ENCODE measurements at places on chromosomes 6 and 20.

GRCh38 chr6:15623276-15624116 lies 39.3 kb downstream of the DTNBP1 start:
- peak; percentile 61 for DNase-seq

- DNase-seq: no peak
Observed at GRCh38 chr20:24868396-24868927, 80.6 kb upstream of the CST7 start.

- no peak for DNase-seq
Observed at GRCh38 chr20:11895861-11896387, 21.8 kb upstream of the BTBD3 start.

DNA sequence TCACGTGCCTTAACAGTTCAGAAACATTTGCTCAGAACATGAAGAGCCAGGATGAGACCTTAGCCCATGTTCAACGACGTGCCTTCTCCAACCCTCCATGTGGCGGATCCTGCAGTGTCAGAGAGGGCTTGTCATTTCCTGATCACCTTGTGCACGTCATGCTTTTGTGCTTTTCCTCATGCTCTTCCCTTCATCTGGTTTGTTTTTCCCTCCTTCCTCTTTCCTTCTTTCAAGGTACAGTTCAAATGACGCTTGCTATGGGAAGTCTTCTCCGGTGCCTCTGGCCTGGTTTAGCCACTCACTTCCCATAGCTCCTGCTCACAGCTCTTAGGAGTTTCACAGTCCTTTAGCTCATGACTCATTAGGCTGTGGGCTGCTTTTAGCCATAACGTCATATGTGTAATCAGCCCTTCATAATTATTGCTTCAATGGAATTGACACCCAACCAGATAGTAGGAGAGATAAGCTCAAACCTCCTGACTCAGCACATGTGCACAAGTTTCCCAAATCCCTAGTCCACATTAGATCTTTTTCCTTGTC lies 102.7 kb upstream of the CNKSR3 start:
- DNase-seq: peak; percentile 47

DNA sequence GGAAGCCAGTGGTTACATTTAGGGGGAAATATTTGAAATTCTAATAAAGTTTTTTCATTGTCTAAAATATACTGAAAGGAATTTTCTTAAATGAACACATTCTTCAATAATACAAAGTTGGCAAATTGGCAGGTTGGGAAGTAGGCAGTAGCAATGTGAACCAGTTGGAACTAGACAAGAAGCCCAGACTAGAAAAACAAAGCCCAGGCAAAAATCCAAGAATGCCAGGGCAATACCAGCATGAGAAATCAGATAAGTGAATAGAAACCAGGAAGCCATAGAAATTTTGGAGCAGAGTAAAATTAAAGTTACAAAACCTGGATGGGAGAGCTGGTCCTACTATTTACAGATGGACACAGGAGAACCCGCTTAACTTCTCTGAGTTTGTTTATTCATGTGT lies 52.2 kb downstream of the TPBG start:
- no peak for DNase-seq

DNA sequence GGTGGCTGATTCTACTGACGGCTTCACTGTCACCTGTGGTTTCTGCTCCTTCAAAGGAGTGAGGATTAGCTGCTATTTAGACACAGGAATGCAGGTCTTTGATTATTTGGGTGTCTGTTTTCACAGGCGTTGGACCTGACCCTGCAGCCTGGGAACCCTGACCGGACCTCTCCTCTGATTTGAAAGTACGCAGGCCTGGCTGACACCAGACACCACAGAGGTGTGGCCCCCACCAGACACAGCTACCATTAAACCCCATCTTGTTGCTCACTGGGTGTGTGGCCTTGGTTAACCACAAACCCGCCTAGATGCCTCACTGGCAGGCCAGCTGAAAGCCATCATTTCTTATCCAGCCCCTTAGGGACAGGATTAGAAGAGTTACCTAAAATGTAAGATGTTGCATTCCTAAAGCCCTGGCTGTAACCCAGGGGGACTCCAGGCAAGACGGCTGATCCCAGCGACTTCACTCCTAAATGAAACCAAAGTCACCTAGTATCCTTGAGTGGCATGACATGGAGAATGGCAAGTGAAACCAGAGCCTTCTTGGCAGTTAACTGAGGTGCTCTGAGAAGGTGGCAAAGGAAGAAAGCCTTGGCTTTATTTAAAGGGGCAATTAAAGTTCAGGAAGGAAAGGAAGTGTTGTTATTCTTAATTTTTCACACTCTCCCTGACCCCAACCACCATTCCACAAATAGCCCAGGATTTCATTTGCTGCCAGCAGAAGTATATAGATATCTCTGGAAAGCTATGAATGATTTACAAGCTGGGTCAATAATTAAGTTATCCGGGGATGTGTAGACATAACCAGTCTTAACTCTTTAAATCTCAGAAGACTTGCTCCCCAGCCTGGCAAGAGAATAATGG lies 169.9 kb downstream of the QRSL1 start:
- no peak for DNase-seq

DNA sequence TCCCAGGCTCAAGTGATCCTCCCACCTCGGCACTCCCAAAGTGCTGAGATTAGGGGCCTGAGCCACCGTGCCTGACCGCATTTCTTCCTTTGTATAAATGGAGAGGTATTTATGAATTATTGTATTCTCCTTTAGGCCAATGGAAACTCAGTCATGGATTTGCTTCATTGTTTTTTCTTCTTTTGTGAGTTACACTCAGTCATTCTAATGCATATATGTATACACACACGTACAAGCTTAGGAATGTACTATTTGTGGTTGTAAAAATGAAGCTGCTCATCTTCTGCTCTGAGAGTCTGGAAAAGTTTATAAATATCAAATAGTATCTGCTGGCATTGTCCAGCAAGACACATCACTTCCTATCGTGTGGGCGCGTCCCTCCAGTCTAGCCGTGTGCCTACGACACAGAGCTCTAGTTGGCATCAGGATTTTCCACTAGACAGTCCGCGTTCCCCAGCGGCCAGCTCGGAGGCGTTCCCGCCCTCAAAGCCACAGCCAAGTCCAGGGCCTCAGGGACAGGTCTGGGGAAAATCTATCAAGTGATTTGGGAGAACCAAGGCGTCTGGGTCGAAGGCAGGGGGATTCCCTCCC lies 215.2 kb downstream of the NFATC2 start:
- DNase-seq: no peak

DNA sequence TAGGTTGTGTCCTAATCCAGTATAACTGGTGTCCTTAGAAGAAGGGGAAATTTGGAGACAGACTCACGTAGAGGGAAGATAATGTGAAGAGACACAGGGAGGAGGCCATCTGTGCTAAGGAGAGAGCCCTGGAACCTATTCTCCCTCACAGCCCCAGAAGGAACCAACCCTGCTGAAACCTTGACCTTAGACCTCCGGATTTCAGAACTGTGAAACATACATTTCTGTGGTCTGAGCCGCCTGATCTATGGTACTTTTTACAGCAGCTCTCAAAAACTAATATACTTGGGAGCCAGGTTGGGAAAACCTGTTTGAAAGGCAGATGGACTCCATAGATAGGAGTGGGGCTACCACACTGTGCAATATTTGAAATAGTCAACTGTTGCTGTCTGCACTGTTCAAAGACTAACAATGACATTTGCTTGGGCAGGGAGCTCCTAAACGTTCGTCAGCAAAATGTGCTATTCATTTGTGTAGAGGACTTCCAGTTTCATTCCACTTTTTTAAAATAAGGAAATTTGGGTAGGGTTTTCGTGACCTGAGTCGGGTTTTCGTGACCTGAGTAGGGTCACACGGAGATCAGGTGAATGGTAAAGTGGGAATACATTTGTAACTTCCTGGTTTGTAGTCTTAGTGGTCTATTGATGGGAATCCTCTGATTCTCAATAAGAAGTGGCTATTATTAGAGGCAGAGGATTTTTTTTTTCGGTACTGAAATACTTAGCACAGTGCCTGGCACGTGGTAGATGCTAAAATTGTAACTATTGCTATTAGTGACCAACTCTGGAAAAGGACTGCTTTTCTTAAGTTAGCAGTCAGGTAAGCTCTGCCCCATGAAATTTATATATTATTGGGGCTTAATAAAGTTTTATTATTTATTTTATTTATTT lies 11.4 kb downstream of the TAGAP start:
- no peak for DNase-seq

DNA sequence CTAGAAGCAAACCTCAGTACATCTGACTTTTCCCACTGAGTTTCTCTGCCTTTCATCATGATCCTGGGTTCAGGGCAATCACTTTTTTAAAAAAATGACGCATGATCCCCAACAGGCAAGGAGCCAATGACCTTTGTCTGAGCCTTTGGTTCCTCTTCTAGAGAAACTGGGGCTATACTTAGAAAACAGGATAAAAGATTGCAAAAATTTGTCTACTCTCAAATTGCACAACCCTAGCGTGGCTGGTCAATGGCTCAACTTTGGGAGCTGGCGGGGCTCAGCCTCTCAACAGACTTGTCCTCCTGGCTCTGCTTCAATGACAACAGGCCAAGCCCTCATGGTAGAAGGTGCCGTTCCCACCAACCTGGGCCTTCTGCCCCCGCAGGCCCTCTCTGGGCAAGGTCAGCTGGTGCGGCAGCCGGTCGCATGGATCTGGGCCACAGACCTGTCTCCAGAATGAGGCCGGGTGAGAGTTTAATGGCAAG lies 48.7 kb downstream of the PDYN start:
- DNase-seq: peak; percentile 58

GRCh38 chr6:5403609-5404008 lies 142.3 kb downstream of the FARS2 start:
- no peak for DNase-seq

GRCh38 chr6:170163405-170164170 lies 127.3 kb downstream of the DLL1 start:
- no peak for DNase-seq

- DNase-seq: no peak
Observed at GRCh38 chr20:50144362-50144761, 9.2 kb downstream of the PEDS1 start.

GRCh38 chr20:63194007-63194796 lies 21.7 kb downstream of the YTHDF1 start:
- DNase-seq: no peak

GRCh38 chr6:39812853-39813533 lies 20.8 kb downstream of the DAAM2 start:
- no peak for DNase-seq

GRCh38 chr6:52877168-52877567 lies 32.3 kb downstream of the GSTA3 start:
- DNase-seq: no peak

DNA sequence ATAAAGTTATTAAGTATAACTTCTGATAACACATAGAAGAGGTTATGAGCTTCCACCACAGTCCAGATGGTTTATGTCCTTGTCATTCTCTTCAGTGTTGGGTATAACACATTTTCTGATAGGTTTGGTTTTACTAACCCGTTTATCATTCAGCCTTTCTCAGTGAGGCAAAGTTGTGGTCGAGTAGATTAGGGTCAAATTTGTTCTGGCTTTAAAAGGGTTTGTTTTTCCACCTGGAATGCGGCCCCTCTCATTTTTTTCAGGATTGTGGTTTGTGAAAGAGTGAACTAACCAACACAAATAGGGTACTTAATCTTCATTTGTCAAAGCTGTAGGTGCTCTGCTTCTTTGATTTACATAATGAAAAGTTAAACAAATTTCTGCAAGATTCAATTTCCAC lies 204.2 kb upstream of the ASCC3 start:
- no peak for DNase-seq

DNA sequence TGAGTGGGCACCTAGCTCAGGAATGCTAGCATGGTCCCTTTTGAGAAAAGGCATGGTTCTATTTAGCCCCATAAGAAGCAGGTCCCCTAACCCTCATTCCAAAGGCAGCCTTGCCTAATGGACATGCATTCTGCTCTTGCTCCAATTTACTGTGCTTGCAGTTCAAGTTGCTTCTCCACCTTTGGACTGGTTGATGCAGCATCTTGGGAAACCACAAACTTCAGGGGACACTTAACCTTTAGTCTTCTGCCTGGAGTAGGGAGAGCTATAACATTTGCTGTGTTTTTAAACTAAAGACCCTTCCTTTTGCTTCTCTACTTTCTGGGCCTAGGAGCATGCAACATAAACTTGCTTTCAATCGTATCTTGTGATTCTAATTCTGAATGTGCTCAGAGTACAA lies 5.1 kb upstream of the PHF3 start:
- no peak for DNase-seq

DNA sequence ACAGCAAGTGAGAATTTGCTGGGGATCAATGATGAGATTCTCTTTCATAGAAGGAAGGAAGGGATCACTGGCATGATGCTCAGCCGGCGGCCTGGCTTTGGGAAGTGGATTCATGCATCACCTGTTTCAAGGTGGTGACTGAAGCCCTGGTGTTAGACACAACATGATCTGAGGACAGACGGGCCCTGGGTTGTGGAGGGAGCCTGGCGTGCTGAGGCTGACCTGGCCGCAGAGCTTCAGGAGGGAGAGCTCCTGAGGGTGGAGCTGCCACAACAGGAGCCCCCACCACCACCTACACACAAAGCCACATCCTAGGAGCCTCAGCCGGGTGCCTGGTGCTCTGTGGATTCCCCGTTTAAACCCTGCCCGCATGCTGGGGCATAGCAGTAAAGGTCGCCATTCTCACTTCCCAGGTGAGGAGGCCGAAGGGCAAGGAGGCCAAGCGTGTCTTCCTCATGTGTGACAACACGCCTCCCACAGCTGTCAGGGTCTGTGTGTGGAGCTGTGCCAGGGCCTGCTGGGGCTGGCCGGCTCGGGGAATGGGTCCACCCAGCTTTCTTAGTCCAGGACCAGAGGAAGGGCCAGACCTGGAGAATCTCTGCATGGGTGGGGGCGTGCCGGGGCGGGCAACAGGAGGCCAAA lies 107.0 kb downstream of the ERMARD start:
- no peak for DNase-seq

DNA sequence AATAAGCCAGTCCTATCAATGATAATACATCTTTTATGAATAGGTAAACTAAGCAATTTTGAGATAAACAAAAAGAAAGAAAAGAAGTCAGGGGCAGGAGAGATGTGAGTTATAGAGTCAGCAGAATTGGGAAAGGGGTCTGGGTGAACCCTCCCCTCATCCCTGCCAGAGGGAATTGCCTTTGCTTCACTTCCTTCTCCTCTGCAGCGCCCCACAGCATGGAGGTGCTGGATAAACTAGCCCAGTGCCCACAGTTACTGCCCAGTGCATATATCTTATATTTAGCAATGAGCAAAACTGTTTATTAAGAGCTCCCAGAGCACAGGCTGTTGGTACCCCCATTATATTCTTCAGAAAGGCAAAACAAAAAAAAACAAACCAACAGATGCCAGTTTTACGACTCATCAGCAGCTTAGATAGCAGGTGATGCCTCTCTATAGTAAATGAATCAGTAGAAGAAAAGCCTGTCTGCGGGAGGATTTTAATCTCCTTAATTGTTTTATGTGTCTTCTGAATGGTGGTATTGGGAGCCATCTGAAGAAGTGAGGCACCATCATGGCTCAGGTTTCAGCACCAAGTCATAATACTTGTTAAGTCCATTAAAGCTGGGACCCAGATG lies 419.2 kb downstream of the EPM2A start:
- no peak for DNase-seq

GRCh38 chr6:69378326-69378725 lies 418.5 kb downstream of the LMBRD1 start:
- no peak for DNase-seq

DNA sequence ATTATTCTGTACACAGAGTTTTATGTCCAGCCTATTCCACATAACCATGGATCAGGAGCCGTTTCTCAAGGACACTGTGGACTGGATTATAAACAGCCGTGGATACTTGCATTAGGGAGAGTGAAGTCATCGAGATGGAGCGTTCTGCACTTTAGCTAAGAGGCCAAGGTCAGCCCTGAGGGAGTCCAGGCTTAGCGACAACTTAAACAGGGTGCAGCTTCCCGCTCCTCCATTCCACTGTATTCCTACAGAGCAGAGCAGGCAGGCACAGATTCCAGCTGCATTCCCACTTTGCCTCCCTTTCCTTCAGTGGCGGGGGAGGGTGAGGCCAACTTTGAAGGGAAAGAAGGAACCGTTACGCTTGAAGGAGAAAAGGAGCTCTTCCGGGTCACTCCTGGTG lies 59.5 kb downstream of the RAMACL start:
- no peak for DNase-seq
